Stimulated activated CD8-positive, alpha-beta memory T cell treated with anti-CD3 and anti-CD28 coated beads, Interleukin-4, amount 100 ng/mL, for 1 hour (primary cell): ENCODE measurements at places on chromosomes 7 and 10.

GRCh38 chr7:95481271-95482165 lies 4.2 kb upstream of the ASB4 start:
- DNase-seq, result no peak

DNA sequence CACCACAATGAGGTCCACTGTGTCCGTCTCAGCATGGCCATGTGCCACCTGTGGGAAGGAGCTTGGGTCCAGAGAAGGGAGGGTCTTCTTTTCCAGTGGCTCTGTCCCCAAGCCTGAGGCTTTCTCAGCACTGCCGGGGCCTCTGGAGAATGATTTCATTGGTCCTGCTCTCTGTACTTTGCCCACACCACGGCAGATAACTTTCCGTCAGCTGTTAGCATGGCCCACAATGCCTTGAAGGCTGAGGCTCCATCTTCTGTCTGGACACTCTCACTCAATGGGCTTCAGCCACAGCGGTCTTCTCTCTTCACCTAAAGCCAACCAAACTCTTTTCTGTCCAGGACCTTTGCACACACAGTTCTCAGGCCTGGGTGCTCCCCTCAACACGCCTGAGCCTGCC lies 192.5 kb downstream of the CXCL12 start:
- no peak for DNase-seq

DNA sequence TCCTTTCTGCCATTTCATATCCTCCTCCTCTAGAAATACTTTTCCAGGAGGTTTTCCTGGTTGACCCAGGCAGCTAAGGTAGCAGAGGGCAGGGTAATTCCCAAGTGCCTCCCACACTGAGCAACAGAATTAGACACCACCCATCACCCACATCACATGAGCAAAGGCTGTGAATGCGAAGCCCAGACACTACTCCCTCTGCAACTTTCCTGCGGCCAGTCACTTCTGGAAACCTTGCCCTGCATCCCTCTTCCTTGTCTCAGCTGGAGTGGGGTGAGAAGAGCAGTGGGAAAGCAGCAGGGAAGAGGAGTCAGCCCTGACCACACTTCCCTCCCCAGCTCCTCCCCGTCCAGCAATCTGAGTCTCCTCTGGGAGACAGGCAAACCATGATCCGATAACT lies 15.2 kb downstream of the TMEM176B start:
- no peak for DNase-seq

DNA sequence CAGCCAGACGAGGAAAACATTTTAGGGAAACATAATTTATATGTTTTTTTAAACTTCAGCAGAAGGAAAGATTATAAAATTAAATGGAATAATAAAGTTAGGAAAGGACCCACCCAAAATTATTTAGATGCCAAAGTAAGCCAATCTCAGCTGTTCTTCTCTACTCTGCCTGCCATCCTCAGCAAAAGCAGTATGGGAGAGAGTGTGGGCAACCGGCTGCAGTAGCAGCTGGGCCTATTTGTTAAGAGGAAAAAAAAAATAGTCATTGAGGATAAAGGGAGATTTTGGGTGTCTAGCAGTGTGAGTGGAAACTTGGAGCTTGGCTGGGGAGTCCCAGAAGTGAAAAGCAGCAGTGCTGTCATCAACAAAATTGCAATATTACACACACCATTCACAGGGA lies 15.4 kb downstream of the SEMA3E start:
- no peak for DNase-seq

- DNase-seq, result no peak
Measured at GRCh38 chr7:27640884-27641574, 21.7 kb downstream of the HIBADH start.

DNA sequence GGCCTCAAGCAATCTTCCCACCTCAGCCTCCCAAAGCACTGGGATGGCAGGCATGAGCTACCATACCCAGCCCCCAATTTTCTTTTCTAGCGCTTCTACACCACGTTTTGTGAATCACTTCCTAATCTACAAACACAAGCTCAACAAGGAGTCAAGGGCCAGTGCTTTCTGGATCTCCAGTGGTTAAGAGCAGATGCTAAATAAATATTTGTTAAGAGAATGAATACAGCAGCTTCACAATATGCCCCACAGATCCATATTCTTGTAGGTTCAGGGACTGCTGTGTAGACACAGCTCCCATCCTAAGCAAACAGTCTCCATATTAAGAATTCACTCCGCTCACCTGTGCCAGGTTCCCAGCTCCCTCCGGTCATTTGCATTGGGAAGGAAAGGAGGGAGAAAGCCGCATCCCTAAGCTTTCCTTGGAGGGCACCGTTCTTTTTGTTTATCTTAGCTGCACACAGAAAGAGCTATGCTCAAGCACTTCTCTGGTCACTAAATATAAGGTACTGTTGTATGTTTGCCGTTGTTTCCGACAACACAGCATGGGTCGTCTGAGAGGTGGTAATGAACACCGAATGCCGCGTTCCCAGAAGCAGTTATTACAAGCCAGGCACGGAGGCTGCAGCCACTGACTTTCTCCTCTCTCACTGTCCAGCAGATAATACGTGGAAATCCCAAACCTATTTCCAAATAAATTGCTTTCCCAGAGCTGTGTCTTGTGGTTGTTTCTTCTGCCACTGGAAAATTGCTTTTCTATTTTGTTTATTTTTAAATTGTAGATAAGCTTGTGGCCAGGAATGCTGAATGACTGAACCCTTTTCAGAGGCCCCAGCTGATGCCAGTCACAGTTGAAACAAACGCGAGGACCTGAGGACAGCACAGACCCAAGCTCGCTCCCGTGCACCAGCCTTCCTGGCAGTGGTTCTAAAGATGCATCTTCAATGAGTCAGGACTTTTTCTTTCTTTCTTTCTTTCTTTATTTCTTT lies 217.1 kb downstream of the PRPF18 start:
- DNase-seq, result no peak

DNA sequence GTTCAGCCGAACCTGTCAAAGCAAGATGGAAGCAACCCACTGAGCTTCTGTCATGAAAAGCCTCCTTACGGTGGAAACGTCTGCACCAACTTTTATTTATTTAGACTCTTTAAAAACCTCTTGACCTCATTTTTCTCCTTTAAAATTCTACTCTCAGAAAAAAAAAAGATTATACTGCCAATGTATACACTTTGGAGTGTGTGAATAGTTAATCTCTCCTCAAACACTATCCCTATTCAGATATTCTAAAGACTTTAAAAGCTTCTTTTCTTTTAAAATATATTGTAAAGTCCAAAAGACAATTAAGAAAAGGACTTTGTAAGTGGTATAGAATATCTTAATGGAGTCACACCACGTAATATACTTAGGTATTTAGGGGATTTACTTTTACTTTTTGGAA lies 335.2 kb upstream of the SEMA3D start:
- no peak for DNase-seq

- no peak for DNase-seq
Measured at GRCh38 chr10:43124094-43124521, 14.1 kb upstream of the CSGALNACT2 start.

GRCh38 chr10:94622666-94623205 lies 60.8 kb upstream of the CYP2C18 start:
- no peak for DNase-seq

DNA sequence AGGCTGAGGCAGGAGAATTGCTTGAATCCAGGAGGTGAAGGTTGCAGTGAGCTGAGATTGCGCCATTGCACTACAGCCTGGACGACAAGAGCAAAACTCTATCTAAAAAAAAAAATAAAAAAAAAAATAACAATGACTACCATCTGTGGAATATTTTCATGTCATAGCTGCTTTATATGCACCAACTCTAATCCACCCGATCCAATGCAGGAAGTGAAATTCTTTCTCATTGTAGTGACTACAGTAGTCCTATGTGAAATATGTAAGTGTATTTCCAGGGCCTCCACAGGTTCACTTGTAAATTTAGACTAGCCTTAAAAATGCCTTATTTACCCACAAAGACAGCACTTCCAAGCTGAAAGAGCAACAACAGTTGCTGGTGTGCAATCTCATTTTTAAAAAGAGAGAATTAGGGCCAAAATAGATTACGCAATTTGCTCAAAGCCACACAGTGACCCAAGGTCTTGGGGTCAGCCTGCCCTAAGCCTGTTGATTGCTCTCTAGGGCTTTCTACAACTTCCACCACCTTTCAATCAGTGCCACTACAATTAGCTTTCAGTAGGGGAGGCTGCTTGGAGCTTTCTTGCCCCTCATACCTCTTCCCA lies 25.8 kb upstream of the EGFR start:
- DNase-seq, result no peak

- DNase-seq, result no peak
Measured at GRCh38 chr7:69787736-69788431, 189.6 kb downstream of the AUTS2 start.

DNA sequence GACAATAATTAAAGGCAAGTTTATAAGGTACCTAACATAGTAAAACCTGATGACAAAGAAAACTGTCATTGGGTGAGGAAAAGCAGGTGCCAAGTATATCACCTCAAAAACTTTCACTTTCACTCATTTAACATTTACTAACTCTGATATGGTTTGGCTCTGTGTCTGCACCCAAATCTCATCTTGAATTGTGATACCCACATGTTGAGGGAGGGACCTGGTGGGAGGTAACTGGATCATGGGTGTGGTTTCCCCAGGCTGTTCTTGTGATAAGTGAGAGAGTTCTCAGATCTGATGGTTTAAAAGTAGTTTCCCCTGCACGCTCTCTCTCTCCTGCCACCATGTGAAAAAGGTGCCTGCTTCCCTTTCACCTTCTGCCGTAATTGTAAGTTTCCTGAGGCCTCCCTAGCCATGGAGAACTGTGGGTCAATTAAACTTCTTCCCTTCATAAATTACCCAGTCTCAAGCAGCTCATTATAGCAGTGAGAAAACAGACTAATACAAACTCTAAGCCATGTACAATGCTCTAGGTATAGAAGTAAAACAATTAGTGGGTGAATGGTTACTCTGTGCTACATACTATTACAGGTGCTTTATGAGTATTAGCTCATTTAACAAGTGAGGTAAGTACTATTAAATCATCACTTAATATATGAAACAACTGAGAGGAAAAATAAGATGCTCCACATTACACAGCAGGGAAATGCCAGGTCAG lies 199.0 kb downstream of the CHCHD3 start:
- no peak for DNase-seq

DNA sequence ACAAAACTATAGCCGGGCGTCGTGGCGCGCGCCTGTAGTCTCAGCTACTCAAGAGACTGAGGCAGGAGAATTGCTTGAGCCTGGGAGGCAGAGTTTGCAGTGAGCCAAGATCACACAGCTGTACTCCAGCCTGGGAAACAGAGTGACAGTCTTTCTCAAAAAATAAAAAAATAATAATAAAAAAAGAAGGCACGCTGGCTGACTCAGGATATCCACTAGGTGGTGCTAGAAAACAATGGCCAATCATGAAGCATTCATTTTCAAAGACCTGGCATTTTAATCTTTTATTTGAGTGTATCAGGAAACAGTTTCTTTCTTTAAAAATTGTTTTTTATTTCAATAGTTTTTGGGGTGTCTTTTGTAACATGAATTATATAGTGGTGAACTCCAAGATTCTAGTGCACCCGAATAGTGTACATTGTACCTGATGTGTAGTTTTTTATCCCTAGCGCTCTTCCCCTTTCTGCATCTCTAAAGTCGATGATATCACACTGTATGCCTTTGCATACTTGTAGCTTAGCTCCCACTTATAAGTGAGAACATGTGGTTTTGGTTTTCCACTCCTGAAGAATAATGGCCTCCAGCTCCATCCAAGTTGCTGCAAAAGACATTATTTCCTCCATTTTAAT lies 88.6 kb downstream of the LYZL1 start:
- DNase-seq, result no peak

- DNase-seq, result no peak
Measured at GRCh38 chr10:27995311-27995710, 3.6 kb downstream of the ODAD2 start.

GRCh38 chr7:98205162-98205845 lies 5.9 kb upstream of the BHLHA15 start:
- DNase-seq, result no peak

DNA sequence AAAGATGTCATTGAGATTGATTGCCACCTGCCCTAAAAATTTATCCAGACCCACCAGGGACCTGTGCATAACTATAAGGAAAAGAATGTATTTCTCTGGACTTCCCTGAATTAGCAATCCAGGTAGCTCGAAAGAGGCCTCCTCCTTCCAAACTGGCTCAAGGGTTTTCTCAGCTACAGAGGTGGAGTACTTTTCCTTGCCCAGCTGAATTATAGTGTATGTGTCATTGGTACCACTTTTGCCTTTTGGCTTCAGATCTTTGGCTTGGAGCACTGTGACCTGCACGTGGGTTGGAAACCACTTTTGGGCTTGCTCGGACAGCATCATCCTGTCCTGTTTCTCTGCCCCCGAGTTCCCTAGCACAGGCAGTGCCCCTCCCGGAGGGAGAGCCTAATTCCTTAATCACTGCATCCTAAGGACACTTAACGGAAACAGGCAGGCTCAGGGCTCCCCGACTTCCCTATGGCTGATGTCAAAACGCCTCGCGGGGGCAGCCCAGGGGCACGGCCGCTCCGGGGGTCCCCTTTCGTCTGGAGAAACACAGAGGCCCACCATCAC lies 825 bp downstream of the RAB11FIP2 start:
- DNase-seq, result no peak

- no peak for DNase-seq
Measured at GRCh38 chr10:113139699-113140098, 189.7 kb downstream of the TCF7L2 start.

- DNase-seq, result no peak
Measured at GRCh38 chr10:100637785-100638184, 102.0 kb downstream of the HIF1AN start.

DNA sequence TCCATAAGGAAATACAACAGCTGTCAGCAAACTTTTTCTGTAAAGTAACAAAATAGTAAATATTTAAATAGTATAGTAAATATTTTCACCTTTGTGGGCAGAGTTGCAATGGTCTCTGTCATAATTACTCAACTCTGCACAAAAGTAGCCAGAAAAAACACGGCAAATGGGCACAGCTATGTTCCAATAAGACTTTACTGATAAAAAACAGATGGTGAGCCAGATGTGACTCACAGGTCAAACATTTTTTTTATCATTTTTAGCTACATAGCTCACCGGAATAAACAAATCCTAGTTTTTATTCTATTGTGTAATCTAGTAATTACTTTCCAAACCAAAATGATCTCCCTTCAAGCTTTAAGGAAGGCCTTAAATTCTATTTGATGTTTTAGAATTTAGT lies 55.3 kb downstream of the NCAPG2 start:
- DNase-seq, result no peak

DNA sequence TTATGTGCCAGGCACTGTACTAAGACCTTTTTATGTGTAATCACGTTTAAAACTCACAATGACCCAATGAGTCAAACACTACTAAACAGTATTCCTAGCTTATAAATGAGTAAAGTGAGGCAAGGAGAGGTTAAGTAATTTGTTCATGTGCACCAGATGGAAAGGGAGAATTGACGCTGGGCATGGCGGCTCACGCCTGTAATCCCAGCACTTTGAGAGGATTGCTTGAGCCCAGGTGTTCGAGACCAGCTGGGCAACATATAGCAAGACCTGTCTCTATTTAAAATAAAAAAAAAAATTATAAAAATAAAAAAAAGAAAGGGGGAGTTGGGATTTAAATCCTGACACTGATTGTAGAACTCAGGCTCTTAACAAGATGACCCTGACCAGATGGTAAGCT lies 46.7 kb upstream of the DLG5 start:
- no peak for DNase-seq

- DNase-seq, result no peak
Measured at GRCh38 chr7:133118261-133118660, 36.4 kb upstream of the CHCHD3 start.

- DNase-seq, result no peak
Measured at GRCh38 chr7:37377231-37377630, 71.4 kb downstream of the ELMO1 start.

GRCh38 chr7:50246551-50246950 lies 58.0 kb upstream of the IKZF1 start:
- no peak for DNase-seq

GRCh38 chr10:128596906-128597305 lies 470.7 kb upstream of the MKI67 start:
- no peak for DNase-seq

- DNase-seq, result no peak
Measured at GRCh38 chr7:52410032-52410431, 625.4 kb upstream of the POM121L12 start.
